Activated CD4-positive, alpha-beta T cell treated with anti-CD3 and anti-CD28 coated beads, Interleukin-2, amount 10 ng/mL, durations not matched to agents 7 days and 5 days (primary cell): ENCODE measurements at places on chromosomes 6 and 20.

DNA sequence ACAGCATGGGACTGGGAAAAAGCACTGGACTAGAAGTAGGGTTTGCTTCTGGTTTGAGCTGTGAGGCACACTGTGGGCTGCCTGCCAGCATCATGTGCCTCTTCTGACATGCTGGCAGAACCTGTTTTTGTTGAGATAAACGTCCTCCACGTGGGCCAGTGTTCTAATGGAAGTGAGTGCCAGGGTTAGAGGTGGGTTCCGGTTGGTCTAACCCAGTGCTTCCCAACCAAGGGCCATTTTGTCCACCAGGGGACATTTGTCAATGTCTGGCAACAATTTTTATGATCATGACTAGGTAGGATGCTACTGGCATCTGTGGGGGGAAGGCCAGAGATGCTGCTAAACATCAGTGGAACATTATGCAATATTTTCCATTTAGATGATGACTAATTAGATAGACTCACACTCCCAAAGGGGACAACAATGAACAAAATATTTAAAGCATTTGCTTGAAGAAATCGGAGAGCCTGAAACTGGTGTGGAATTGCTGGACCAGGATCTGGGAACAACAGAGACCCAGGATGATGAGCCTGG, 7.8 kb upstream of the APMAP start:
- no peak overlapping the region for H3K27ac ChIP-seq
- H3K4me1 ChIP-seq, result peaks cover under 1% of the 10 kb centered on the region
- peaks cover 15% of the 10 kb centered on the region for H3K36me3 ChIP-seq
- no peak for DNase-seq
- no peak overlapping the region for H3K4me3 ChIP-seq

- H3K27me3 ChIP-seq, result peaks cover 6% of the 10 kb centered on the region
- no peak overlapping the region for H3K27ac ChIP-seq
- no peaks in the 10 kb centered on the region for H3K4me1 ChIP-seq
- DNase-seq, result no peak
- H3K4me3 ChIP-seq, result no peak overlapping the region
Measured at GRCh38 chr6:135281227-135281626, 100.1 kb downstream of the MYB start.

DNA sequence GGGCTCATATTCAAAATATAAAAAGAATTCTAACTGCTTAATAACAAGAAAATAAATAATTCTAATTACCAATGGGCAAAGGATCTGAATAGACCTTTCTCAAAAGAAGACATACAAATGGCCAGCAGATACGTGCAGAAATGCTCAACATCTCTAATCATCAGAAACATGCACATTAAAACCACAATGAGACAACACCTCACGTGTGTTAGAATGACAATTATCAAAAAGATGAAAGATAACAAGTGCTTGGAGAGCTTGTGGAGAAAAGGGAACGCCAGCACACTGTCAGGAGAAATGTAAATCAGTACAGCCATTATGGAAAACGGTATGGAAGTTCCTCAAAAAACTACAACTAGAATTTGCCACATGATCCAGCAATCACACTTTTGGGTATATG, 53.6 kb downstream of the MBOAT1 start:
- H3K36me3 ChIP-seq, result peaks cover 3% of the 10 kb centered on the region
- no peaks in the 10 kb centered on the region for H3K27me3 ChIP-seq
- no peak overlapping the region for H3K27ac ChIP-seq

DNA sequence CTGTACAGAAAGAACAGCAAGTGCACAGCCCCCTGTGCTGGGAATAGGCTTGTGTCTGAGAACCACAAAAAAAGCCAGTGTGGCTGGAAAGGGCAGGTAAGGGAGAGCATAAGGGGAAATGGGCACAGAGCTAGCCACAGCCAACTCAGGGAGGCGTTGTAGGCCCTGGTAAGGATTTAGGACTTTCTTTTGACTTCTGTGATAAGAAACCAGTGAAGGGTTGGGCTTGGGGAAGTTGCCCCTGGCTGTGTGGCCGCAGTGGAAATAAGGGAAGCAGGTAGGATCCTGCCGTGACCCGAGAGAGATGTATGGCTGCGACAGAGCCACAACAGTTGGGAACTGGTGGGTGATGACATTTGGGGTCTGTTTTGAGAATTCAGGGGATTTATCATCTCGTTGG, 30.0 kb upstream of the PHACTR2 start:
- H3K4me3 ChIP-seq, result no peak overlapping the region
- no peak overlapping the region for H3K27ac ChIP-seq
- DNase-seq, result no peak

- H3K27ac ChIP-seq, result no peak overlapping the region
- H3K4me1 ChIP-seq, result no peaks in the 10 kb centered on the region
- H3K4me3 ChIP-seq, result no peak overlapping the region
- peaks cover 47% of the 10 kb centered on the region for H3K36me3 ChIP-seq
- no peak for DNase-seq
Measured at GRCh38 chr6:106648651-106649308, 19.4 kb downstream of the QRSL1 start.

DNA sequence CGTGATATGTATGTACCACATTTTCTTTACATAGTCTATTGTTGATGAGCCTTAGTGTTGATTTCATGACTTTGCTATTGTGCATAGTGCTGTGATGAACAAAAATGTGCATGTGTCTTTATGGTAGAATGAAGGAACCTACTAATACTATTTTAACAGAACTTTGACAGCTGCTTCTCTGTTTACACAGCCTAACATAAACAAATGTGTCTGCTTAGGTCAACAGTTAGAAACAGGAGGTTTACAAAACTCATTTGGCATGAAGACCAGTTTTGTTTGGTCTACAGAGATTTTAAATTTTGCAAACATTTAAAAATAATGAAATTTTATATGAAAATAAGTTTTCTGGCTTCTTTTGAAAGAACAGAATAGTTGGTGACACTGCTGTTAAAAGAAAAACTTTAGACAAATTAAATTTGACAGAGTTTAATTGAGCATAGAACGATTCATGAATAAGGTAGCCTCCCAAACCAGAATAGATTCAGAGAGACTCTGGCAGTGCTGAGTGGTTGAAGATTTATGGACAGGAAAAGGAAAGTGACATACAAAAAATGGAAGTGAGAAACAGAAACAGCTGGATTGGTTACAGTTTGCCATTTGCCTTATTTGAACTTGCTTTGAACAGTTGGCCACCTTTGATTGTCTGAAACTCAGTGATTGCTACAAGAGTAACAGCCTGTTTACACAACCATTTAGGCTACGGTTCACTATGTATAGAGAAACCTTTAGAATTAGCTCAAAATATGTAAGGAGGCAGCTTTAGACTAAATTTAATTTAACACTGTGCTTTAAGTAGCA, 715.8 kb upstream of the HS3ST5 start:
- H3K4me1 ChIP-seq, result no peaks in the 10 kb centered on the region
- H3K27me3 ChIP-seq, result no peaks in the 10 kb centered on the region
- DNase-seq, result no peak
- H3K4me3 ChIP-seq, result no peak overlapping the region

DNA sequence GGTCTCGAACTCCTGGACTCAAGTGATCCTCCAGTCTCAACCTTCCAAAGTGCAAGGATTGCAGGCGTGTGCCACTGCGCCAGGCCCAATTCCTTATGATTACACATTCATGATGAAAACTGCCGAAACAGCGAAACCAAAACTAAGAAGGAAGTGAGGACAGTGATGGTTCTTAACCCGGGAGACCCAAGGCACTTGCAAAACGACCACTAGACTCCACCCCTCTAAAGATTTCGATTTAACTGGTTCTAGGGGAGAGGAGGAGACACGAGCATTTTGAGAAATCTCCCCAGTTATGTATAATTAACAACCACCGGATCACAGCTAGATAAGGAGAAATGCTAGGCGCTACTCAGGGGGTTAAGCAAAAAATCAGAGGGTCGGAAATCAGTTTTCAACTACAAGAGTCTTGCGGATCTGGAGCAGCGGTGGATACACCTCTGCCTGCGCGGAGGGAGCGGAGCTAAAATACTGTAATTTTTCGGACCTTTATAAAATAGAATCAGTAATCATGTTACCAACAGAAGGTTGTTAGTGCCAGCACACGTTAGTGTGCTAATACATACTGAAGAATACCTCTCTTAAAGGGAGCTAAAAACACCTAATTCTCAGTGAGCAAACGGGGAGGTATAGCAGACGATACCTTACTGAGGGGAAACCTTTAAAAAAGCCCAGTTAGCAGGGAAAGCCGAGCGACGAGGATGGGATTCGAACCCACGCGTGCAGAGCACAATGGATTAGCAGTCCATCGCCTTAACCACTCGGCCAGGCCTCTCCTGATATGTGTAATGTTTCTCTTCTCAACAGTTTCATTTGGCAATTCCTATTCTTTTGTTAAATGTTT, 60.0 kb upstream of the BTN3A2 start:
- peak overlapping the region; percentile 94 for H3K27ac ChIP-seq
- H3K36me3 ChIP-seq, result no peaks in the 10 kb centered on the region
- no peaks in the 10 kb centered on the region for H3K27me3 ChIP-seq
- H3K4me3 ChIP-seq, result peak overlapping the region; percentile 77

- no peaks in the 10 kb centered on the region for H3K36me3 ChIP-seq
- no peak overlapping the region for H3K27ac ChIP-seq
- no peak for DNase-seq
- H3K4me3 ChIP-seq, result no peak overlapping the region
- H3K4me1 ChIP-seq, result no peaks in the 10 kb centered on the region
Measured at GRCh38 chr6:72811971-72812421, 190.1 kb downstream of the KCNQ5 start.

DNA sequence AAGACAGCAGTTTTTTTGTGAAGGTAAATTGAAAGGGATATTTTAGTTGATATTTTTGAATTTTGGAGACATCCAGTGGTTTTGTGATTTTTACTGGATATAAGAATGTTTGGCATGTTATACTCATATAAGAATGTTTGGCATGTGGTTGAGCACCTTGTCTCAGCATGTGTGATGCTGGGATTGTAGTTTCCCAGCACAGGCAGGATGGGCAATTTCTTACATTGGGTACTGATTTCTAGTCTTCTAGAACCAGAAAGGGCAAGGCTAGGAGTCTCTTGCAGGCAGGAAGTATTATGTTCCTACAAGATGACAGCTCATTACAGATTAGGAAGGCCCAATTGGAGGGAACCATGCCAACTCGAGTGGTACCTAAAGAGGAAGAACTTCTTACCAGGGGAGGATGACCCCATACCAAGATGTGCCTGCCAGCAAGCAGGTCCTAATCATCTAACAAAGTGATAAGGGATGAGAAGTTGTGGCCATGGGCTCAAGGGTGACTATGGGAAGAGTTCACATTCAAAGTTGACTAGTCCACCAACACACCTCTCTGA, 377.8 kb downstream of the UTRN start:
- no peaks in the 10 kb centered on the region for H3K27me3 ChIP-seq
- peaks cover 28% of the 10 kb centered on the region for H3K36me3 ChIP-seq
- no peak overlapping the region for H3K27ac ChIP-seq
- no peak for DNase-seq
- H3K4me1 ChIP-seq, result peaks cover 49% of the 10 kb centered on the region

DNA sequence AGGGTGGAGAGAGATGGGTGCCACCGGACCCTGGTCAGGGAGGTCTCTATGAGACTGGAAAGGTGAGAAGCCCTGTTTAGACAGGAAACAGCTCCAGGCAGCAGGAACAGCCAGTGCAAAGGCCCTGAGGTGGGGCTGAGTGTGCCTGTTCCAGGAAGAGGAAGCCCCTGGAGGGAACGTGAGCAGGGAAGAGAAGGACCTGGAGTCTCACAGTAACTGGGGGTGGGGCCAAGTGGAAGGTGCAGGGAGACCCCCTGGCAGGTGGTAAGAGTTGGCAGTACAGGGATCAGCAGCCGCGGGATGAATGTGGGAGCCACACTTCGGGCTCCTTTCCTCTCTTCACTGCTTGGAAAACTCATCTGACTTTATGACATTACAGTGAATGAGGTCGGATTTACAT, 43.8 kb upstream of the CST5 start:
- DNase-seq, result no peak
- H3K36me3 ChIP-seq, result no peaks in the 10 kb centered on the region
- no peak overlapping the region for H3K27ac ChIP-seq

DNA sequence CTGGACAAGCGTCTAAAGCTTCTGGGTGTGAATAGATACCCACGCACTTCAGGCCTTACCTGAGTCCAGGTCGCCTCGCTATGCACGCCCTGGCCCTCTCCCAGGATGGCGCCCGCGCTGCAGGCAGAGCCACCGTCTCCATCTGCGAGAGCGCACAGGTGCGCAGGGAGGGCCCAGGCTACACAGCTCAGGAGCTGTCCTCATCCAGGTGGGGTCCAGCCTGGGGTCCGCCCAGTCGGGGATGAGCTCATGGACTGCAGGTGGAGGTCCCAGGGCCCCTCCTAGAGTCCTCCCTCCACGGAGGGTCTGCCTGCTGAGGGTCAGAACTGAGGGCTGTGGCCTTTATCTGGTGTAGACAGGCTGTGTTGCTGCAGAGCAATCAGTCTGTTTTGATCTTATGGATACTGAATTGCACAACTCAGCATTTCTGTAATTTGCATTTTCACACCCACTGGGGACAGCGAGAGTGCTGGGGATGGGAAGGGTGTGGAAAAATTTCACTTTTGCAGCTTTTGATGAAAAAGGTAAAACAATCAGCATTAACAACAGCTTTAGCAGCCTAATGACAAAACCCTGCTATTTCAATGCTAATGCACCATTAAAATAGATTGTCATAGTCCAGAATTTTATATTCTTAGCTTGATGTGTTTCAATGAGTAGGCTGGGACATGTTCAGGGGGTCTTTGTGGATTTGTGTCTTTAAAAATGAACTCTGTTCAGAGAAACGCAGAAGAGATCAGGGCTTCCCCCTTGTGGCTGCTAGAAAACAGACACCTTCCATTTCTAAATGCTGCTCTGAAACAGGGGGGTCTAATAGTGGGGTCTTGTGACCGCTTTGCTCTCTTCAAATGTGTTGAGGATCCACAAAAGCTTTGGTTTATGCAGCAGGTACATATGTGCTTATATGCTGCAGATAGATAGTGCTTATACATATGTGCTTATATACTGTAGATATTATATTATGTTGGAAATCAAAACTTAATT, 77.8 kb upstream of the PHACTR3 start:
- no peak for DNase-seq
- H3K27me3 ChIP-seq, result peaks cover 64% of the 10 kb centered on the region
- H3K4me1 ChIP-seq, result no peaks in the 10 kb centered on the region
- H3K4me3 ChIP-seq, result no peak overlapping the region
- H3K27ac ChIP-seq, result no peak overlapping the region
- H3K36me3 ChIP-seq, result no peaks in the 10 kb centered on the region

GRCh38 chr6:72755752-72756151, 133.9 kb downstream of the KCNQ5 start:
- H3K4me3 ChIP-seq, result no peak overlapping the region
- H3K27ac ChIP-seq, result no peak overlapping the region
- H3K4me1 ChIP-seq, result no peaks in the 10 kb centered on the region
- H3K36me3 ChIP-seq, result no peaks in the 10 kb centered on the region
- H3K27me3 ChIP-seq, result no peaks in the 10 kb centered on the region
